ENCODE measurements at places on chromosomes 11 and 22. TPM values are rescaled to one million over a fixed set of nuclear protein-coding genes. Genes with fewer than 3 reads are reported as not detected.

ART1 gene
- total RNA-seq, result not detected

- DNase-seq, result peak; percentile 86
Observed at GRCh38 chr11:19441752-19442553, 201.2 kb upstream of the E2F8 start.

- no peak for DNase-seq
Observed at GRCh38 chr11:15569305-15570025, 454.7 kb downstream of the INSC start.

DNA sequence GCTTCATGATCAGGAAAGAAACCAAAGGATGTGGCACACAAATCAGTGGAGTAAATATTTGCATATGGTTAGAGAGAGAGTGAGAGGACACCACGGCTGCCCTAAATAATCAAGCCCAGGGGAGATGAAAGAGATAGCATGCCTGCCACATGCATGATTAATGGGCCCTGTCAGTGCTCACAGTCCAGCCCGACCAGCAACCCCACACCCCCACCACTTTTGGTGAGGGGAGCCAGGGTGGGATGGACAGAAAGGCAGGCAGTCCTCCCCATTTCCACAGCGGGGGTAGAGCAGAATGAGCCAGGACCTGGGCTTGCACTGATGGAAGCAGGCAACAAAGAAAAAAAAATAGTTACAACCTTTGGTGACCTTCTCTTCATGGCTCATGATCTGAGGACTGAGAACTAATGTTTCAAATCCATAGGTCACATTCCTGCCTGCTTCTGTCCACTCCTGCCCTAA lies 545.0 kb downstream of the ETS1 start:
- no peak for DNase-seq

DNA sequence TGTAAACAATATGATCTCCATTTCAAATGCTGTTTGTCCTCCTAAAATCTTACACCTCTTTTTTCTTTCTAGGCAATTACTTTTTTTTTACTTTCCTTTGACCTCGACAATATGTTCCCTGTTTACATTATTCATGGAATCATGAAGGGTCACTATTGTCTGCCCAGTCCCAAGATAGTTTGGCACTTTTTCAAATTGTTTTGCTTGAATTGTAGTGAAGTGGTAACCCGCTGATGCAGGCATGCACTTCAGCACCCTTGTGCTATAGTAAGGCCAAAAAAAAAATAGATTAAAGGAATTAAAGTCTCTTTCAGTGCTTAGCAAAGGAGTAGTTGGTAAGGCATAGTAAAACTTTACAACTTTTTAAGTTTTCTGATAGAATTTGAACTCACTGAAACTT lies 90.9 kb downstream of the PAX6 start:
- DNase-seq, result no peak

Data from activated T-cell treated with anti-CD3 and anti-CD28 coated beads, Interleukin-2, amount 50 U/mL, for 72 hours (primary cell).